ENCODE measurements at places on chromosomes 11 and 22. TPM values are rescaled to one million over a fixed set of nuclear protein-coding genes. Genes with fewer than 3 reads are reported as not detected.

- DNase-seq = no peak
Observed at GRCh38 chr11:47178737-47179654, 2.3 kb upstream of the ARFGAP2 start.

GRCh38 chr11:47980088-47980906, at the start of gene PTPRJ:
Gene PTPRJ, plus strand, starts transcription at chr11:47980559. Its CDS starts 354 bp downstream, at chr11:47980913.
- no peak for DNase-seq

DNA sequence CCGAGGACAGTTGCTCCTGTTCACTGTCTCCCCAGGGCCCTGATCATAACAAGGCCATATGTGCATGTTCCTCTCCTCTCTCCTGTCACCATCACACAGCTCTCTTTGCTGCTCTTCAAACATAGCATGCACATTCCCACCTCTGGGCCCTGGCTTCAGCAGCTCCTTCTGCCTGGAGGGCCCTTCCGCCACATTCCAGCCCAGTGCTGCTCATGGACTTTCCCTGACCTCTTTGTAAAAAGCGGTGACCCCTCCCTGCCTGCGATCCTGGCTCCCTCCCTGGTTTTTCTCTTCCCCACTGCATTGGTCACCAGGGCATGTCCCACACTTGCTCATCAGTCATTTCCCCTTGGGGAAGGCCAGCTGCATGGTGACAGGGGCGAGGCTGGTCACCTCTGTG, 98.2 kb downstream of the MYO18B start:
- no peak for DNase-seq

DNA sequence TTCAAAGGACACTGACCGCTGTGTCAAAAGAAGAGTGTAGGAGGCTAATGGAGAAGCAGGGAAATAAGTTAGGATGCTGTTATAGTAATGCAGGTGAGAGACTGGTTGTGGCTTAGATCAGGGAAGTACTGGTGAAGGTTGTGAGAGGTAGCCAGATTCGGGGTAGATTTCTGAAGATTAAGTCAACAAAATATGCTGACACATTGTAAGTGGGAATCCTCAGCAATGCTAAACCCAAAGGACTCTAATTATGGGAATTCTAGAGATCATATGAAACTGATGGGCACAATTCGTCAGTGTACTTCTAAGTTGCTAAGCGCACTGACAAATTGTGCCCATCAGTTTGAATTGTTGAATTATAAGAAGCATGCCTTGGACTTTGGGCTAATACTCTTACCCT, 10.0 kb downstream of the ZNF143 start:
- no peak for DNase-seq

GRCh38 chr11:130765951-130766649, 150.2 kb downstream of the SNX19 start:
- DNase-seq = no peak

DNA sequence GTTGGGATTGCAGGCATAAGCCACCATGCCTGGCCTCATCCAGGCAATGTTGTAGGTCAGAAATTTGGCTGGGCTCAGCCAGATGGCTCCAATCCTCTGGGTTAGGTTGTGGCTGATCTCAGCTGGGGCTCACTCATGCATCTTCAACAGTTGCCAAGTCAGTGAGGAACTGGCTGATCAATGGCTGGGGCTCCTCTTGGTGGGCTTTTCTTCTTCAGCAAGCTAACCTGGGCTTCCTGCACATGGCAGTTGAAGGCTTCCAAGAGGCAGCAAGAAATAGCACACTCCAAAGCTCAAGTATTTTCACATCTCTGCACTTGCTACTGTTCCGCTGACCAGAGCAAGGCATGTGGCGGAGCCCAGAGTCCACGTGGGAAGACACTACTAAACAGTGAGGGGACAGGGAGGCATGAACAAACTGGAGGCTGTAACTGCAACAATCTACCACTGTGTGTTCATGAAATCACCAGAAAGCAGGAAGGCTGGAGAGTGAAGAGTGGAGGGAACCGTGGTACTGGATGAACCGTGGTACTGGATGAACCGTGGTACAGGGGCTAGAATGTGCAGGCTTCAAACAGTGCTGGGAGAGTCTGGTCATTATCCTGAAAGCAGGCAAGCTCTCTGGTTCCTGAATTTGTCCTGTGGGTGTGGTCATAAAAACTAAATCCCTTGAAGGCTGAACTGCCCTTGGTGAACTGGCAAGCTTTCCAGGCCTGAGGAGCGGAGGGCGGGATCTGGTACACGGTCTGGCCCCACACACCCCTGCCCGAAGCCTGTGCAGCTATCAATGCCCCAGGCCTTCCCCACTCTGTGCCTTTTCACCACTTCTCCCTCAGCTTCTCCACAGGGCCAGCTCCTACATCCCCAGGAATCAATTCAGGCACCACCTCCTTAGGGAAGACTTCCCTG, 20.2 kb downstream of the CHST1 start:
- DNase-seq = no peak

DNA sequence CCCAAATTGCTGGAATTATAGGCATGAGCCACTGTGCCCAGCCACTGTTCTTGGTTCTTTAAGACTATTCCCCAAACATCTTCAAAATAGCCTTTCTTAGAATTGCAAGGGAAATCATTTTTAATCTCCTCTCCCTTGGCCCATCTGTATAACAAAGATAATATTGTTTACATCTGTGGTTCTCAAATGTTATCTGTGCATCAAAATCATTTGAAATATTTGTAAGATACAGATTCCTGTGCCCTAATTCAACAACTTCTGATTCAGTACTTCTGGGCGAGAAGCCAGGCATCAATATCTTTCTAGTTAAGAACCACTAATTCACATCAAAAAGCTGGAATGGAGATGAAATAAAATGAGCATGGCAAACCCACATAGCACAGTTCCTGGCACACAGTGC, 83.0 kb downstream of the TMPRSS5 start:
- no peak for DNase-seq

GRCh38 chr11:32080361-32080980, 10.4 kb upstream of the RCN1 start:
- DNase-seq = no peak

- DNase-seq = no peak
Observed at GRCh38 chr11:23897453-23898286, 599.2 kb upstream of the LUZP2 start.

- no peak for DNase-seq
Observed at GRCh38 chr11:6632116-6633073, 13.2 kb upstream of the TPP1 start.

DNA sequence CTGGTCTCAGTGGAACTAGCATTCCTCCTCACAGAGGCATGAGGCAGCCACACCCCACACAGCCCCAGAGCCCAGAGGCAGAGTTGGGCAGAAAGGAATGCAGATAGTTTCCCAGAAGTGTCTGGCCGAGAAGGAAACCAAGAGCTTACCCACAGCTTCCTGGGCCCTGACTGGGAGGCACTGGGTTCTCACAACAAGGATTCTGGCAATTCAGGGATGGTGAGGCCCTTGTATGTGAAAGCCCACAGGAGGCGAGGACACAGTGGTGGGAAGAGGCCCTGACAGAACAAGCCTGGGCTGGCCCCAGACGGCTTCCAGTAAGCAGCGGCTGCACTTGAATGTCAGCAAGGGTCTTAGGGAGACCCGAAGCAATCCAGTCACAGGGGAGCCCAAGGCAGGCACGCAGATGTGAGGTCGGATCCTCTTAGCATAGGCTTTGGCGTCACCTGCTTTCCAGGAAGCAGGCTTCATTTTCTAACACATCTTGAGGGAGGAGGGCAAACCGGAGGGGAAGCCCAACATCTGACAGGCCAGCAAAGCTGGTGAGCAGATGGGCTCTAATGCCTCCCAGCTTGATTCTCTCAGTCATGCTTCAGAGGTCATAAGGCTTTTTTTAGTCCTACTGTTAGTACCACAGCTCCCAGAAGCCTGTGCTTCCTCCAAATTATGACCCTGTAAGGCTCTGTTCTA, 78.3 kb upstream of the AKIP1 start:
- DNase-seq = no peak

- no peak for DNase-seq
Observed at GRCh38 chr11:57344826-57345225, 6.7 kb downstream of the P2RX3 start.

GRCh38 chr11:86449993-86450629, 75.4 kb downstream of the CCDC81 start:
- DNase-seq = no peak

DNA sequence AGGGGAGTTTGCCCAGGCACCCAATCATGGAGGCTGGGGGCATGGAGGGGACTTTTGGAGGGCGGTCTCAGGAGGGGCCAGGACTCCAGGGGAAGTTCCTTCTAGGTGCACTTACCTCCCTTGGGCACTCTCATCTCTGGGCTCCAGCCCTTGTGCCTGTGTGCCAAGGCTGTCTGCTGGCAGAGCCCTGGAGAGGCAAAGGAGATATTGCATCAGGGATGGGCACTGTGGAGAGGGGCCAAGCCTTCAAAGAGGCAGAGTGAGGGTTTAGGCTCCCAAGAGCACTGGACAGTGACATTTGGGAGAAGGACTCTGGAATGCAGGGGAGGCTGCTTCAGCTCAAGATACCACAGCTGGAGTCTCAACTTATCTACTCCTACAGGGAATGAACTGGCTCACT, 32.2 kb upstream of the TFIP11 start:
- no peak for DNase-seq

GRCh38 chr22:44793506-44794172, 41.3 kb downstream of the ARHGAP8 start:
- no peak for DNase-seq

GRCh38 chr11:122786896-122787295, 51.4 kb upstream of the CRTAM start:
- DNase-seq = no peak

GRCh38 chr22:46416520-46416871, 81.0 kb downstream of the TRMU start:
- no peak for DNase-seq

GRCh38 chr11:20117291-20117690, 43.0 kb downstream of the DBX1 start:
- no peak for DNase-seq

GRCh38 chr22:47233316-47234243, 471.1 kb downstream of the TBC1D22A start:
- DNase-seq = peak; percentile 18

DNA sequence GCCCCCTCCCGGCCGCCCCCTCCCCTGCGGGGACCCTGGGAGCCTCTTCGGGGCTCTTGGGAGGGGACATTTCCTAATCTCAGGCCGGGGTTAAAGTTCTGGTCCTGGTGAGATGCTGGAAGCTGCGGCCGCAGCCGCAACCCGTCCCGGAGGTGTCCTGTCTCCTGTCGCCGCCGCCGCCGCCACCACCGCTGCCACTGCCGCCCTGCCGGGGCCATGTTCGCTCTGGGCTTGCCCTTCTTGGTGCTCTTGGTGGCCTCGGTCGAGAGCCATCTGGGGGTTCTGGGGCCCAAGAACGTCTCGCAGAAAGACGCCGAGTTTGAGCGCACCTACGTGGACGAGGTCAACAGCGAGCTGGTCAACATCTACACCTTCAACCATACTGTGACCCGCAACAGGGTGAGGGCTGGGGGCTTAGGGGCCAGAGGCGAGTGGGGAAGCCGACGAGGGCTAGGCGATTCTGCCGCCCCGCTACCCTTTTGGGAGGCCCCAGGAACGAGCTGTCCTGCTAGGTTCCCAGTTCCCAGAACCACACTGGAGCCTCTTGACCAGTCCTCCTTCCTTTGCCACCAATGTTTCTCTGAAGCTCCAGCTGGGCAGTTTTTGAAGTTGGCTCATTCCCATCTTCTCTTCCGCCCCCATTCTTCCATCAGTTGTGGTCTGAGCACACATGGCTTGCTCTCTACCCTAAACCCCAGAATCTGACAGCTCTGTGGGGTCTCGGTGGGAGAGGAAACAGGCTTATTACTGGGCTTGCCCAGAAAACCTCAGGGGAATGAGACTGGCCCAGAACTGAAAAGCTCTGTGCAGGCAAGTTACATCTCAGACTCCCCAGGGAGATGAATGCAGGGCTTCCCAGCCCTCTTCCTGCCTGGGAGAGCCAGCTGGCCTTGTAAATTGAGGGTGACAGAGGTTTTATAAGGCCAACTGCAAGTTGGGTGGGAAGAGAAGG, 781 bp downstream of the SIDT2 start:
- DNase-seq = peak; percentile 62

DNA sequence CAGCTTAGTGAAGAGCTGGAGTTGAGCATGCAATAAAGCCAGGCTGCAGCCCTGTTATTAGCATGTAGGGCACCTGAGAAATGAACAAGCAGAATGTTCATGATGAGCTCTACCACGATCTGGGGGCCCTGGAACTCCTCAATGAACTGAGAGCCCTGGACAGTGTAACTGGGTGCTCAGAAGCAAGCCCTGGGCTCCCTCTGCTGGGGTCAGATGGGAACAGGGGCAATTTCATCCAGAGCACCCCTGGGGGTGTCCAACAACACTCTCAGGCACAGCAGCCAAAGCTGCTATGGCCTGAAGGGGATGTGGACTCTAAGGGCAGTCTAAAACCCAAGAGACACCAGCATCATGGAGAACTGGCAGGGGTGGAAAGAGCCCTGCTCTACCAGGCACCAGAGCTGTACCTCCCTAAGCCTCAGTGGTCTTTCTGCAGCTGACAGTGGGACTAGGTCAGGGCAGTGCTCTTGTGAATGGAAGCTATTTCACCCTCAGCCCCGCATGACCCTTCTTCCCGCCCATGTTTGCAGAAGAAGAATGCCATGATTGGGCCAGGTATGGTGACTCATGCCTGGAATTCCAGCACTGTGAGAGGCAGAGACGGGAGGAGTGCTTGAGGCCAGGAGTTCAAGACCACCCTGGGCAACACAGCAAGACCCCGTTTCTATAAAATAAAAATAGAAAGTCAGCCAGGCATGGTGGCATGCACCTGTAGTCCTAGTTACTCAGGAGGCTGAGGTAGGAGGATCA, 28.9 kb downstream of the THOC5 start:
- DNase-seq = no peak

- DNase-seq = no peak
Observed at GRCh38 chr11:92642177-92642931, 327.1 kb upstream of the MTNR1B start.

SLC22A24 gene
- not detected for total RNA-seq

KCNJ11 gene
- 19.5 TPM for total RNA-seq

FXYD2 gene
- total RNA-seq = 0.59 TPM

SORL1 gene
- total RNA-seq = 6.4 TPM

FXYD6 gene
- 42.6 TPM for total RNA-seq

OR52I2 gene
- total RNA-seq = not detected

OR52A1 gene
- not detected for total RNA-seq

LAYN gene
- total RNA-seq = 12.3 TPM

CRYAB gene
- 2,961 TPM for total RNA-seq

CNTN5 gene
- not detected for total RNA-seq

CENPM gene
- not detected for total RNA-seq

PDE2A gene
- 34.2 TPM for total RNA-seq

LINC01488 gene
- total RNA-seq = not detected

OR8D1 gene
- not detected for total RNA-seq

ASPHD2 gene
- total RNA-seq = 0.11 TPM

MRGPRF gene
- 17.6 TPM for total RNA-seq

MCHR1 gene
- total RNA-seq = 2.0 TPM

IFITM10 gene
- total RNA-seq = 0.47 TPM
